ENCODE measurements at places on chromosomes 3 and 15.

GRCh38 chr3:20556661-20557060, 370.7 kb upstream of the SGO1 start:
- DNase-seq: no peak

DNA sequence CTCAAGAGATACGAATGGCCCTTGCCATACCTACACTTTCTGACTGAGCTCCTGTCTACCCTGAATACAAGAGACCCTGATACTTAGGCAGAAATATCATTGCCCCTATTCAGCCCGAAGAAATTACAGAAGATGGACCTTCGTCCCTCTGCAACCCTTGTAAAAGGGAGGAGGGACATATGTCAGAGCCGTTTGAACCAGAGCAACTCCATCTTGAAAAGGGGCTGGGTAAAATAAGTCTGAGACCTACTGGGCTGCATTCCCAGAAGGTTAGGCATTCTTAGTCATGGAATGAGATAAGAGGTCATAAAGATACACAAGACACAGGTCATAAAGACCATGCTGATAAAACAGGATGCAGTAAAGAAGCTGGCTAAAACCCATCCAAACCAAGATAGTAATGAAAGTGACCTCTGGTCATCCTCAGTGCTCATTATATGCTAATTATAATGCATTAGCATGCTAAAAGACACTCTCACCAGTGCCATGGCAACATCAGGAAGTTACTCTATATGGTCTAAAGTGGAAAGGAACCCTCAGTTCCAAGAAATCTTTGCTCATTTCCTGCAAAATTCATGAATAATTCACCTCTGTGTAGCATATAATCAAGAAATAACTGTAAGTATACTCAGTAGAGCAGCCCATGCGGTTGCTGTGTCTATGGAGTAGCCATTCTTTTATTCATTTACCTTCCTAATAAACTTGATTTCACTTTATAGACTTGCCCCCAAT, 49.7 kb upstream of the GPD1L start:
- no peak for DNase-seq

- no peak for DNase-seq
Measured at GRCh38 chr3:124453189-124453588, 277.1 kb upstream of the UMPS start.

GRCh38 chr15:85748176-85748575, 46.5 kb downstream of the KLHL25 start:
- no peak for DNase-seq

DNA sequence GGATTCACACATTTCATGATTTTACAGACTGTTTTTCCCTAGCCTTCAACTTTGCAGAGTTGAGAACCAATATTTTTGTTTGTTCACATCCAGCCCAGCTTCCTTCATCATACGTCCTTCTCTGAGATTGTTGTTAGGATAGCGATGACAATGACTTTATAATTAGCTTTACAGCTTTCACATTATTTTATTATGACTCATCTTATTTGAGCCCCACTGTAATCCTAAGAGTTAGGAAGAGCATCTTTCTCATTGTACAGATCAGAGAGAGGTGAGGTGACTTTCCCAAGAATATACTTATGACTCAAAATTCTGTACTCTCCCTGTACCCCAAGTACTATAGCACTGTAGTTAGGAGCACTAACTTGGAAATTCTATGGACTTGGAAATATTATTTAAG, 156.1 kb downstream of the ALDH1A2 start:
- DNase-seq: no peak

GRCh38 chr3:105367063-105367405, 325 bp downstream of the ALCAM start:
- no peak for DNase-seq

DNA sequence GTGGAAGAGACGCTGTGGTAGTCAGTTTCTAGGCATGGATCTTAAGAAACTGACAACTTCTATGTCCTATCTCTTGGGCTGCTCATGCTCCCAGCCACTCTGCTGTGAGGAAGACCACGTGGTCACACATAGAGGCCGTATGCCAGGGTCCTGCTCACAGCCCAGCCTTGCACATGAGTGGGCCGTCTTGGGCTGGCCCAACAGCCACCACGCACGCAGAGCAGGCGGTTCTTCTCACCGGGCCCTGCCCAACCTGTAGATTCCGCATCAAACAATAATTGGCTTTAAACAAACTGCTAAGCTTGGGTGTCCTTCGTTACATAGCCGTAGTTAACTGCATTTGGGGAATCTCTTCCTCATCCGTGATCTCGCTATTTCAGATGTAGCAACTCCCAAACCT, 26.0 kb downstream of the SLC41A3 start:
- no peak for DNase-seq

GRCh38 chr3:154799800-154800199, 280.3 kb upstream of the MME start:
- DNase-seq: no peak

GRCh38 chr3:100404250-100404548, 2.9 kb downstream of the LNP1 start:
- DNase-seq: no peak

- no peak for DNase-seq
Measured at GRCh38 chr3:27553886-27554540, 69.8 kb upstream of the SLC4A7 start.
